ENCODE measurements at places on chromosomes 7 and 10.

DNA sequence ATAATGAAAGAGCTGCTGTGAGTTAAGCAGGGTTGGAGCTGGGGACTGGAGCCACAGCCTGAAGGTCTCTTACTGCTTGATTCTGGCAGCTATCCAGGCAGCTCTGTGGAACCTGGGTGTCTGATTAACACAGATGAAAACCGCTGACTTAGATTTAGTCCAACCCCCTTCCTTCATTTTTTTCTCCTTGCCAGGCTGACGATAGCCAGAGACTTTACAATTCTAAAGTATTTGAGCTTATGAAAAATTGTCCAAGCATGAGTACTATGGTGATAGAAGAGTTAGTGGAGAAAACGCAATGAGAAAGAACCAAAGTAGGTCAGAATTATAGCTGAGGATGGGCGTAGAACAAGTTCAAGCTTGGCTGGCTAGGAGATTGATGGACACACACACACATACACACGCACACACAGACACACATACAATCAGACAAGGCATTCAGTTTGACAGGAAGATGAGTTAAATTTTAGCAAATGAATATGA, 13.5 kb upstream of the GPR85 start:
- DNase-seq, result peak; percentile 62

GRCh38 chr10:15864419-15864818, 4.1 kb upstream of the MINDY3 start:
- DNase-seq, result no peak

GRCh38 chr10:104417637-104418292, 64.1 kb downstream of the CFAP58 start:
- peak; percentile 80 for DNase-seq

DNA sequence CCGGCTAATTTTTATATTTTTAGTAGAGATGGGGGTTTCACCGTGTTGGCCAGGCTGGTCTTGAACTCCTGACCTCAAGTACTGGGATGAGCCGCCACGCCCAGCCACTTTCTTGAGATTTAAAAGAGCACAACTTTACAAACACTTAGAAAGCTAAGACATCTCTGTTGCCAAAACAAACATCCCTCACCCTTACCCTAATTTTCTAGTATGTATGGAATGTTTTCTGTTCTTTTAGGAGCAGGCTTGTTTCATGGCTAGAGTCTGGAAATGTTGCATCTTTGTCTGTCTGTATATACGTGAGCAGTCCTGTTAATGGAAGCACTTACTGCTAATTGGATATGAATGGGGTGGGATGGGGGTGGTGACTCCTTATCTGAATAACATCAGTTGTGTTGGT, 2.9 kb downstream of the OLAH start:
- peak; percentile 86 for DNase-seq

GRCh38 chr10:120607016-120607709, 150.1 kb downstream of the PLPP4 start:
- DNase-seq, result peak; percentile 89

GRCh38 chr10:6741541-6741941, 161.5 kb upstream of the PRKCQ start:
- DNase-seq, result peak; percentile 45

DNA sequence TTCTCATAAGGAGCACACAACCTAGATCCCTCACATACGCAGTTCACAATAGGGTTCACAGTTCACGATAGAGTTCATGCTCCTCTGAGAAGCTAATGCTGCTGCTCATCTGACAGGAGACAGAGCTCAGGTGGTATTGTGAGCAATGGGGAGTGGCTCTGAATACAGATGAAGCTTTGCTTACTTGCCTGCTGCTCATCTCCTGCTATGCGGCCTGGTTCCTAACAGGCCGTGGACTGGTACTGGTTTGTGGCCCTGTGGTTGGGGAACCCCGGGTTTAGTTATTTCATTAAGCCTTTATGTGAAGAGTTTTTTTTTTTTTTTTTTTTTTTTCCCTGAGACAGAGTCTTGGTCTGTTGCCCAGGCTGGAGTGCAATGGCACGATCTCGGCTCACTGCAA, 19.4 kb downstream of the SLK start:
- DNase-seq, result peak; percentile 23

DNA sequence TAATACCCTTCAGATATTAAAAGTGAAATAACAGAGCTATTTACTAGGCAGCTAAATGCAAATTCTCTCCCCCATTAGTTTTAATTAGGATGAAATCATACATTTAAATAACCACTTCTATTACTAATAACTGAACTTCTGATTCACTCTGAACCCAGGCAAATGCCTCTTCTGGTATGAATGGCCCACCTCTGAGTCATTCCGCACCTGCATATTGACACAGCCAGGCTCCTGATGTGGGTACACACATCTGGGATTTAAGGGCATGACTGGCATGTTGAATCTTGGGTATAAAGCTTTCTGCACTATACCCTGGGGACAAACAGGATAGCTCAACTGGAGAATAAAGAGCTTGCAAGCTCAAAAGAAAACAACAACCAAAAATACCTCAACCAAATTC, 140.9 kb downstream of the AUTS2 start:
- no peak for DNase-seq

DNA sequence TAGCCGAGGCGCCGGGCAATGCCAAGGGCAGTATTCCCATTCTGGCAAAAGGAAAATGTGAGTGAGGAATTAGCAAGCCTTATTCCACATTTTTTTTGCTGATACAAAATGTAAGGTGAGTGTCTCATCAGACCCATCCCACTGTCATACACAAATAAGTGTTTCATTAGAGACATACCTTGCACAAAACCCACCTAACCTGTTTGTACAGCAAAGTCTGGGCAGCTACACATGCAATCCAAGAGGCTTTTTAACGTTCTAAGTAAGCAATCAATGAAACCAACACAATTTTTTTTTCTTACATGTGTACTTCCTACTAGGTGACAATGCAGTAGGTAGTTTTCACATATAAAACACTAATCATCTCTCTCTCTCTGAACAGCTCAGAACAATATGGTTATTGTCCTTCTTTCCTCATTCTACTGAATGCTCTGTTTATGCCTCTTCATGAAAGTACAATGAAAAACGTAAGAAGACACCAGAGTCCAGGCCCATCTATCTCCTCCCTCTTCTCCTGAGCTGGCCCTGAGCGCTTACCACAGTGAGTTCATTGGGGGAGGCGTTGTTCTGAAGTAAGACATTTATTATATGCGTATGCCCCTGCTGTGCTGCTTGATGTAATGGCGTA, 217.2 kb downstream of the ANK3 start:
- DNase-seq, result no peak

Measured in iris pigment epithelial cell (primary cell).